Sigmoid colon (tissue), 7 donors: ENCODE measurements at places on chromosomes 2 and 18. TPM values are rescaled to one million over a fixed set of nuclear protein-coding genes. Genes with fewer than 3 reads are reported as not detected.

GRCh38 chr2:40480596-40480995, 28.7 kb upstream of the SLC8A1 start:
- peaks cover 18% of the 10 kb centered on the region for H3K4me1 ChIP-seq
- no peak overlapping the region for H3K27ac ChIP-seq

Gene RTP5
- total RNA-seq, result not detected

Gene CCDC121
- total RNA-seq, result 8.6 TPM

DNA sequence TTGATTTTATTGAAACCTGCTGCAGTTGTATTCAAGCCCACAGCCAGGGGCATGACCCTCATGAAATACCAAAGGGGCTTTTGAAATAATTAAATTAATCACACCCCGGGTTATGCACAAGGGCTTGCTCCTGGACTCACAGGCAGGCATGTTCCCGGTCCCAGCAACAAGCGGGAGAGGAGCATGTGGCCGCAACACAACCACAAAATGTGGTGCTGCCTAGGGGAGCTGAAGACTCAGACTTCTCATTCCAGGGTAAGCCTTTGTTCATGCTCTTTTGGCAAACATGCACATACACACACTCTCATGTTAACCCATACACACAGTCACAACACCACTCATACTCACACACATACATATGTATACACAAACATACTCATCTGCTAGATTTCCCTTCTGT, 233.7 kb upstream of the SMAD2 start:
- H3K27ac ChIP-seq, result no peak overlapping the region
- no peak for DNase-seq
- peaks cover 6% of the 10 kb centered on the region for H3K4me1 ChIP-seq

- DNase-seq, result no peak
- no peaks in the 10 kb centered on the region for H3K27me3 ChIP-seq
- H3K36me3 ChIP-seq, result peaks cover 97% of the 10 kb centered on the region
- no peak overlapping the region for H3K27ac ChIP-seq
Measured at GRCh38 chr2:117948615-117949014, 65.3 kb downstream of the CCDC93 start.

Gene GDF7
- total RNA-seq, result 0.83 TPM

DNA sequence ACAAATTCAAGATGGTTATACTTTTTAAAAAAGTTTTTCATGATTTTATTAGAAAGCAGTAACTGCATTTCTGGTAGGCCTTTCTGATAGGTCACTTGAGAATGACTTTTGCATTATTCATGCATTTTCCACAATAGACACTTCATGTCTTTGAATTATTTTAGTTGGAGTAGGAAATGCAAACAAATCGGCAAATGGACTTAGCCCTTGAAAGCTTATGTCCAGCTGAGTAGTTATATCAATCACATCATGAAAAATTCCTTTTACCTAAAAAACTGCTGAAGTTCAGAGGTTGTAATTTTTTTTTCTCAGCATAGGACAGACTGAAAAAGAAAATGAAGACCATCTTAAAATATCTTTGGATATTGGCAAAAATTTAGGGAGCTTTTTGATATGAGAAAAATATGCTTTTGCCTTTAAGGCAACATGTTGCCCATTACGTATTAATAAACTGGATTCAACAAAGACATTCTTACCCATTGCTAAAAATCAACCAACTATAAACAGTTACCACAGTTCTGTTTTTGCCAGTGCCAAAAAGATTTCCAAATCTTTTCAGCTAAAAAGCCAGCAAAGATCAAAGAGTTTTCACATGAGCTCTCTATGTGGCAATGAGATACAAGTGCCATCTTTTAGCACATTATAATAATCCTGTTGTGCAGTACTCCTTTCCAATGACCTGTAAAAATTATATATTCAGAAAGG, 45.5 kb upstream of the FRZB start:
- H3K27me3 ChIP-seq, result no peaks in the 10 kb centered on the region
- H3K27ac ChIP-seq, result no peak overlapping the region
- no peak for DNase-seq

- H3K36me3 ChIP-seq, result no peaks in the 10 kb centered on the region
- no peaks in the 10 kb centered on the region for H3K4me1 ChIP-seq
- H3K27ac ChIP-seq, result no peak overlapping the region
- no peak for DNase-seq
- H3K27me3 ChIP-seq, result no peaks in the 10 kb centered on the region
- no peak overlapping the region for H3K4me3 ChIP-seq
Measured at GRCh38 chr2:65790676-65790935, 358.2 kb upstream of the SPRED2 start.

Gene TEX261
- total RNA-seq, result 21.3 TPM

Gene BOK
- total RNA-seq, result 80.2 TPM

Gene DTNB
- total RNA-seq, result 4.8 TPM

DNA sequence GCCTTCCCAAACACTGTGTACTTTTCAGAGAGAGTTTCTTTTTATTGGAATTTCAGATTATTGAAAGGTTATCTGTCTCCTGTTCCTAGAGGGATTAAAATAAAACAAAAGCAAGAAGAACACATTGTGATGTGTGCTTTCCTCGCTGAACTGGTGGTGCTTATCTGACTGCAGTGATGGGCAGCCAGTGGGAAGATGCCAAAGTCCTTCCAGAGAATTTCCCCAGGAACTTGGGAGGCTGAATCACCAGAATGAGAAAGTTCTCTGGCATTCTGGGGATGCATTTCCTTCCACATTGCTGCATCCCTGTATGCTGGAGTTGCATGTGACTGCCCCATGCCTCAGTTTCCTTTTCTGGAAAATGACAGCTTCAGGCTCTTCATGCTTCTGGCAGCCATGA, 53.9 kb upstream of the SEC11C start:
- no peak overlapping the region for H3K27ac ChIP-seq
- no peak overlapping the region for H3K4me3 ChIP-seq
- H3K4me1 ChIP-seq, result no peaks in the 10 kb centered on the region
- H3K27me3 ChIP-seq, result no peaks in the 10 kb centered on the region
- no peak for DNase-seq
- H3K36me3 ChIP-seq, result no peaks in the 10 kb centered on the region
